ENCODE measurements at places on chromosomes 4 and X.
A peak's percentile ranks its signal among the peaks of the same experiment; 100 is the strongest.

GRCh38 chrX:19599253-19599652, 83.9 kb upstream of the MAP3K15 start:
- no peaks in the 10 kb centered on the region for H3K36me3 ChIP-seq
- H3K4me1 ChIP-seq, result no peaks in the 10 kb centered on the region
- no peak overlapping the region for H3K27ac ChIP-seq
- DNase-seq, result no peak

GRCh38 chrX:118726887-118727685, at the start of gene IL13RA1:
Gene IL13RA1 (plus strand): TSS chrX:118727606. CDS start chrX:118727639, 33 bp downstream.
- H3K4me1 ChIP-seq, result peaks cover 13% of the 10 kb centered on the region
- peak within 1 kb of the TSS; percentile 80 for H3K27ac ChIP-seq
- peak within 1 kb of the TSS; percentile 69 for H3K4me3 ChIP-seq
- no peaks in the 10 kb centered on the region for H3K36me3 ChIP-seq

DNA sequence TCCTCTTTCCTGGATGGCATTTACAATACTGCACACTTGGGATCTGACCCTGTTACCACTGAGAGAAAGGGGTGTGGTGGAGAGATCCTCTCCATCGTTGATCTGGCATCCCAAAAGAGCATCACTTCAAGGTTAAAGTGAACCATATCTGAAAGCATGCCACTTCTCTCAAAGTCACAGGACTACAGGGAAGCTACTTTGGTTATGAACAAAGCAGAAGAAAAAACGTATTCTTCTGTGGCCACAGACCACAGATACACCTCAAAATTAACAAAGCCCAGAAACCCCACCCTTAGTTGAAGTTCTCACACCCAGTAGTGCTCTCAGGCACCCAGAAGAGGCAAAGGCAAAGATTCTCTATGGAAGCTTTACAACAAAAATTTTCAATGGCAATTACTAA, 108.3 kb downstream of the JADE1 start:
- no peaks in the 10 kb centered on the region for H3K27me3 ChIP-seq
- H3K4me1 ChIP-seq, result no peaks in the 10 kb centered on the region
- H3K27ac ChIP-seq, result no peak overlapping the region
- H3K4me3 ChIP-seq, result no peak overlapping the region
- H3K36me3 ChIP-seq, result no peaks in the 10 kb centered on the region

DNA sequence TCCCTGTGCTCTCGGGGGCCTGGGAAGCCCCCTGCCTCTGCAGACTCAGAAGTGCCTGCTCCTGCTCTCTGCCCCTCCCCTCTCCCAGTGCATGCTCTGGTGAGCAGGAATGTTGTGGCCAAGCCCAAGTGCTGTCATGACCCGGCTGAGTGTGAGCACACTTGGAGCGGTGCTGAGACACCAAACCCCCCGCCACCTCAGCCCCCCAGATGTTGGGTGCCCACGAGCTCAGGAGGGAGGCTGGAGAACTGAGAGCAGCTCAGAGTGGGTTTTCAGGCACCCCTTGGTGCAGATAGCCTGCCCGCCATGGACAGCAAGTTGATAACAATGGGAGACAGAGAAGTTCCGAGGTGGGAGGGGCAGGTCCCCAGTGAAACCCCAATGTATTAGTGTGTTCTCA, 477.4 kb downstream of the ACTRT1 start:
- H3K4me3 ChIP-seq, result no peak overlapping the region
- H3K27me3 ChIP-seq, result no peaks in the 10 kb centered on the region
- DNase-seq, result no peak
- H3K36me3 ChIP-seq, result no peaks in the 10 kb centered on the region
- H3K27ac ChIP-seq, result no peak overlapping the region
- H3K4me1 ChIP-seq, result no peaks in the 10 kb centered on the region

DNA sequence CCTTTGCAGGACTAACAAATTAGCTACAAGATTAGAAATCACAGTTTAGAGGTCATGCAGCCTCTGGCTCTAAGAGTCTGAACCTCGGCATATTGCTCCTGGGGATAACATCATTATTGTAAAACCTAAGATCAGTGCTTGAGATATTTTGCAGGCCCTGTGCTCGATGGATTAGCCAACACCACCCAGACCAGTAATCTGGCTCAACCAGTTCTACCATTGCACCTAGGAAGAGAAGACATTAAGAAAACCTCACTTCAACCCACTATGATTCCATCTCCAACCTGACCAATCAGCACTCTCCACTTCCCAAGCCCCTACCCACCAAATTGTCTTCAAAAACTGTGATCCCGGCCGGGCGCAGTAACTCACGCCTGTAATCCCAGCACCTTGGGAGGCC, 43.6 kb downstream of the WFS1 start:
- H3K36me3 ChIP-seq, result no peaks in the 10 kb centered on the region
- H3K27ac ChIP-seq, result no peak overlapping the region
- DNase-seq, result no peak
- H3K4me1 ChIP-seq, result no peaks in the 10 kb centered on the region
- H3K4me3 ChIP-seq, result no peak overlapping the region
- peaks cover 6% of the 10 kb centered on the region for H3K27me3 ChIP-seq

GRCh38 chrX:45716750-45717149, 516.1 kb upstream of the DIPK2B start:
- H3K4me3 ChIP-seq, result no peak overlapping the region
- no peaks in the 10 kb centered on the region for H3K27me3 ChIP-seq
- peaks cover 18% of the 10 kb centered on the region for H3K4me1 ChIP-seq
- DNase-seq, result no peak
- no peaks in the 10 kb centered on the region for H3K36me3 ChIP-seq

- no peaks in the 10 kb centered on the region for H3K36me3 ChIP-seq
- peaks cover 12% of the 10 kb centered on the region for H3K4me1 ChIP-seq
- H3K27ac ChIP-seq, result no peak overlapping the region
- DNase-seq, result no peak
- H3K4me3 ChIP-seq, result no peak overlapping the region
- no peaks in the 10 kb centered on the region for H3K27me3 ChIP-seq
Measured at GRCh38 chr4:38166768-38167167, 206.6 kb downstream of the PTTG2 start.

DNA sequence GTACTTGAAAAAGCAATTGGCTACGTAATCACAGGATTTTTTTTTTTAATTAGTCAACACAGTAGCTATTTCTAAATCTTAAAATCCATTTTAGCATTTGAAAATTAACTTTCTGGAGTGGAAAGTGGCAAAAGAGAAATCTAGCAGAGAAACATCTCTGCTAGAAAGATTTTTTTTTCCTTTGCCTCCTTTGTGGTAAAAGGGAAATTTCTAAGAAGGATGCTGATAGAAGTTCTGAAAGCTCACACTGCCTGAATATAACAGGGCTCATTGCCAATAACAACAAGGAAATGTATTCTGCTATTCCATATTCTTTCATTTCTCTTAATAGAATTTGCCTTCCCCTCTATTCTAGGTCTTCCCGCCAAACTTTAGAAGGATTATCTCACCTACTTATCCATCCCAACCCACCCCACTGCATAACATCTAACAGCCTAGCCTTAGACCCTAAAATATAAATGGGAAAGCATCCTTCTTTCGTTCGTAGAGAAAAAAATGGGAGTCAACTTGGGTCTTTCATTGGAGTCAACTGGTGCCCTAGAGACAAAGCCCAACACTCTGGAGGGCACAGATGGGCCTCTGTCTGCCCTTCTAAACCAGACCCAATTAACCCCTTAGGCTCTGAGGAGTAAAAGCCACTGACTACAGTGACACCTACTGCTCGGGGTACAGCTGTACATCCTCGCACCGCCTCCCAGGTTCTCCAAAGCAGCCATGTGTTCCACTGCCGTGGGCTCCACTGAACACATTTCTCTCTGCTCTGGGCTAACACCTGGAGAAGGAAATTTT, 103.9 kb downstream of the MAML3 start:
- no peaks in the 10 kb centered on the region for H3K36me3 ChIP-seq
- H3K4me1 ChIP-seq, result peaks cover 2% of the 10 kb centered on the region
- H3K27me3 ChIP-seq, result no peaks in the 10 kb centered on the region
- H3K4me3 ChIP-seq, result peak overlapping the region; percentile 56

DNA sequence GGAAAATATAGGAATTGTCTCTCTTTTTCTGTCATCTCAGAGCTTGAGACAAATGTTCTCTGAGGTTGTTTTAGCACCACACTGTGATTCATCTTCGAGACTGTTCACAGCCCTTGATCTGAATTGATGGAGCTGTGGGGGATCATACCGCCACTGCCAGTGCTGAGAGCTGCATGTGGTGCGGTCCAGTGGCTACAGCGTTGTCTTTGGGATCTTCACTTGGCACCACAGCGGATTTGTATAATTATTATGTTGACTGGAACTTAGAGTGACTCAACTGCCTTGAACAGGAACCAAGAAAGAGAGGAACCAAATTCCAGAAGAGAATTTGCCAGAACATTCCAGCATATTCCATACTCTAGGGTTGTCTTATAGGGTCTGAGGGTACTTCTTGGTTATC, 29.1 kb downstream of the TBL1X start:
- no peaks in the 10 kb centered on the region for H3K27me3 ChIP-seq
- no peaks in the 10 kb centered on the region for H3K36me3 ChIP-seq
- no peak overlapping the region for H3K27ac ChIP-seq
- no peak overlapping the region for H3K4me3 ChIP-seq

DNA sequence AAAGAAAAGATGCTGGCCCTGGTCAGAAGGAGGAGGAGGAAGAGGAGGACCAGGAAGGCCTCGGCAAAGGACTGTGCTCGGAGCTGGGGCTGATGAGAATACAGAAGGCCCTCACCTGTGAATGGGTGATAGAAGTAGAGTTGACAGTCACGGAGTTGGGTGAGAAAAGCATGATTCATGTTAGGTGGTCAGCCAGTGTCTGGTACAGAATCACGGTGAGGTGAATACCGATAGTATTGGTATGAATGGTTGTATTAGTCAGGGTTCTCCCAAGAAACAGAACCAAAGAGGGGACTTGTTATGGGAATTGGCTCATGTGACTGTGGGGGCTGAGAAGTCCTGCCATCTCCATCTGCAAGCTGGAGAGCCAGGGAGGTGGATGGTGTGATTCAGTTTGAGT, 32.5 kb upstream of the FAM156A start:
- no peaks in the 10 kb centered on the region for H3K27me3 ChIP-seq
- no peaks in the 10 kb centered on the region for H3K36me3 ChIP-seq
- no peaks in the 10 kb centered on the region for H3K4me1 ChIP-seq
- peak; percentile 26 for DNase-seq
- no peak overlapping the region for H3K4me3 ChIP-seq
- no peak overlapping the region for H3K27ac ChIP-seq

GRCh38 chr4:157994863-157995262, 178.0 kb downstream of the GASK1B start:
- H3K27me3 ChIP-seq, result no peaks in the 10 kb centered on the region
- no peaks in the 10 kb centered on the region for H3K36me3 ChIP-seq
- peak; percentile 36 for DNase-seq
- peaks cover 2% of the 10 kb centered on the region for H3K4me1 ChIP-seq
- H3K27ac ChIP-seq, result no peak overlapping the region
- H3K4me3 ChIP-seq, result no peak overlapping the region

DNA sequence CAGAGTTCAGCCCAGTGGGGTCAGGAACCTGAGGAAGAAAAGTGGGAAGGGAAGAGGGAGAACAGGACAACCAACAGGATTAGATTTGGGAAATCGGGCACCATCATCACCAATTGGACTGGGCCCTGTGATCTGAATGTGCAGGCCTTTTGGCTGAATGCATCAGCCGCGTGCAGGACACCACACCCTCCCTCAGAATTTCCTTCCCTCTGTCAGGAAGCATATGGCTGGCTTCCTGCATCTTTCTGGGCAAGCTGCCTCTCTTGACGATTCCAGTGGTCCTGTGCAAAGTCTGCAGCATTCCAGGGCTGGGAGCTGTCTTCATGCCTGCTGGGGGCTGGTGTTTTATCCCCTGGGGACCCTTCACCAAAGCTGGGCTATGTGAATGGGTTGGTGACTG, 16.4 kb downstream of the MAGEA4 start:
- no peak overlapping the region for H3K27ac ChIP-seq
- DNase-seq, result no peak
- no peaks in the 10 kb centered on the region for H3K4me1 ChIP-seq
- no peaks in the 10 kb centered on the region for H3K27me3 ChIP-seq

DNA sequence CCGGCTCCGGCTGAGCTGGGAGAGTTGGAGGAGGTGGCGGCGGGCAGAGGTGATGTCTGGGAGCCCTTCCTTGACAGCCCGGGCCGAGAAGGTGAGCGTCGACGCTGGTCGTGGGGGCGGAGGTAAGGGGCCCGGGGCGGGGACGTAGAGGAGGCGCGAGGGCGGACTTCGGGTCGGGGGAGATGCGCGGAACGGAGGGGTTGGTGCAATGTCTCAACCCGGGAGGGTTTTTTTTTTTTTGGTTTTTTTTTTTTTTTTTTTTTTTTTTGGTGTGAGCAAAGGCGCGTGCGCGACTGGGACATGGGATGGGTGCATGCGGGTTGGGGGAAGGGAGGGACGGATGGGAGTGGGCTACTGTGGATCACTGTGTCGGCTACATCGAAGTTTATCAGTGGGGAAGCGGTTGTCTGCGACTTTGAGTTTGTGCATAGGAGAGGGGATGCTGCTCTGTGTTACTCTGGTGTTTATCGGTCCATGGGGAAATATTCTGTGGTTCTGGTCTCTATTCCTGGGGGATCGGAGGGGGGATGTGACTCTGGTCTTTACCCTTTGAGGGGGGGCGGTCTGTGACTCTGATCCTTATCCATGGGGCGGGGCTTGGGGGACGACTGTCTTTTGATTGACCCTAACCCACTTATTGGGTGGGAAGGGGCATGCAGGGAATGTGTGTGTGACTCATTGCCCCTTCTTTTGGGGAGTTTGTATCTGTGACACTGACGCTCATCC, 537 bp downstream of the RBM10 start:
- peak overlapping the region; percentile 63 for H3K27ac ChIP-seq
- H3K4me3 ChIP-seq, result peak overlapping the region; percentile 73
- no peaks in the 10 kb centered on the region for H3K36me3 ChIP-seq
- H3K4me1 ChIP-seq, result no peaks in the 10 kb centered on the region
- DNase-seq, result no peak

DNA sequence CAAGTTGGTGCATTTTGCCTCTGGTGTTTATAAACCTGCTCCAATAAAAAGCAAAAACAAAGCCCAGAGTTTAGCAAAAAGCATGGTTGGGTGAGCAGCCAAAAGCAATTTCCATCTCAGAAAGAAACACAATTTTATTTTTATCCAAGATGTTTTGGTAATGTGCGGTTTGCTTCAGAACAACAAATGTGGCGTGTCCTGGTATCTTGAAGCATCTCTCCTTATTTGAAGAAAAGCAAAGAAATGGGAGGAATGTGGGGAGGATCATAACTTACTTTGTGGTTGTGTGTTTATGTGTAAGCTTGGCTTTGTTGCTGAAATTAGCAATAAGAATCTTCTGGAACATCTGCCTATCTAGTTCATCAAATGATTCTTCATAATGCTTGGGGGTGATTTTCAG, 88.3 kb upstream of the DDX3X start:
- no peak overlapping the region for H3K4me3 ChIP-seq
- H3K27ac ChIP-seq, result no peak overlapping the region
- no peaks in the 10 kb centered on the region for H3K27me3 ChIP-seq
- no peaks in the 10 kb centered on the region for H3K36me3 ChIP-seq

- no peaks in the 10 kb centered on the region for H3K27me3 ChIP-seq
- H3K36me3 ChIP-seq, result no peaks in the 10 kb centered on the region
- no peak for DNase-seq
Measured at GRCh38 chr4:68346461-68346860, 3.4 kb downstream of the YTHDC1 start.

- H3K4me3 ChIP-seq, result peak overlapping the region; percentile 65
- peak overlapping the region; percentile 67 for H3K27ac ChIP-seq
- H3K27me3 ChIP-seq, result no peaks in the 10 kb centered on the region
- DNase-seq, result peak; percentile 19
Measured at GRCh38 chrX:34655501-34656455, 1.3 kb downstream of the TMEM47 start.
